ENCODE measurements at places on chromosomes 5 and 9.

DNA sequence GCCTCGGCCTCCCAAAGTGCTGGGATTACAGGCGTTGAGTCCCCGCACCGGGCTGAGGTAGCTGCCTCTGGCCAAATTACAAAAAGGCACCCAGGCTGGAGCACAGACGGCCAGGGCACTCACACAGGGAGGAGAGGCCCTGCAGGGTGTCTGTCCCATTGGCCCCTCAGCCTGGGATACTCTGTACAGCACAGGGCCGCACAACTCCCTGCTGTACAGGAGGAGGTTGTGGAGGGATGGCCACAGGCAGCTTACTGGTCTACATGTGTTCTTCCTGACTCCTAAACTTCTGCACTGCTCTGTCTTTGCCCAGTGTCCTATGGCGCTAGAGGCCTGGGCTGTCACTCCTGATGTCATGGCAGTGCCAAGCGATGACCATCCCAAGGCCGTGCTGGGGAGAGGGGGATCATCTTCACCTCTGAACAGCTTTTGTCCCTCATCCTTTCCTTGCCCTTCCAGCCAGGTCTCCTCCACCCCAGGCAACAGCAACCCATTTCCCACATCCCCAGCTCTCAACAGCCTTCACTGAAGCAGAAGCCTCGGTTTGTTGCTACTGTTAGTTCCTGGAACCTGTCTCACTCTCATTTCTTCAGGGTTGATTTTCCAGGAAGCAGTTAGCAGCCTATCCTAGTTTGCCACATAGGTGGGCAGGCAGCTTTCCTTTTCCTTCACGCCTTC is 1.8 kb upstream of the CNOT6 start:
- DNase-seq = no peak

DNA sequence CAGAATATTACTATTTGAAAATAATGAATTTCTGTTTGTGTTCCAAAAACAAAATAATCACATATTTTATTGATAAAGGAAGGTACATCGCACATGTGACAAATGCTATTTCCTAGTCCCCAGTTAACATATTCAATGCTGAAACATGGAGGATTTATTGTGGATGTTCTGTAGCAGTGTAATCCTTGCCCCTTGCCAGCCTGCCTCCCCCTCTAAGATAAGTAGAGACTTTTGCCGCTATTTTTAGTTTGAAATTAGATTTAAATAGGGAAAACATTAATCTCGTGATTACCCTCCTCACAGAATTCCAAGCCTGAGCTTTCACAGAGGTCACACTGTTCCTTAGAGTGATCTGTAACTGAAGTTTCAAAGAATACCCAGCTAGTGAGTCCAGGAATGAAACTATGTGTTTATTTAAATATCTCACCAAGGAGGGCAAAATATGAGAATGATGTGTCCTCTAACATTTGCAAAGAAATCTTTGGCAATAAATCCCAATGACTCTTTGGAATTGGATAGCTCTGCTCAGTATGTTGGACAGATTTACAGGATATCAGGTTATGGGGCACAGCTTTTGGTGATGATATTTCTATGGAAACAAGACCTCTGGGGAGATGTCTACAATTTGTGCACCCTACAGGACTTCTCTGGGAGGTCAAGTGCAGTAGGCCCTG is 17.3 kb downstream of the CTXN3 start:
- no peak for DNase-seq

- DNase-seq = no peak
These were observed 757.3 kb upstream of the WWC1 start for GRCh38 chr5:167533814-167534795.

GRCh38 chr9:83034587-83034986 is 28.4 kb downstream of the RASEF start:
- DNase-seq = peak; percentile 10

DNA sequence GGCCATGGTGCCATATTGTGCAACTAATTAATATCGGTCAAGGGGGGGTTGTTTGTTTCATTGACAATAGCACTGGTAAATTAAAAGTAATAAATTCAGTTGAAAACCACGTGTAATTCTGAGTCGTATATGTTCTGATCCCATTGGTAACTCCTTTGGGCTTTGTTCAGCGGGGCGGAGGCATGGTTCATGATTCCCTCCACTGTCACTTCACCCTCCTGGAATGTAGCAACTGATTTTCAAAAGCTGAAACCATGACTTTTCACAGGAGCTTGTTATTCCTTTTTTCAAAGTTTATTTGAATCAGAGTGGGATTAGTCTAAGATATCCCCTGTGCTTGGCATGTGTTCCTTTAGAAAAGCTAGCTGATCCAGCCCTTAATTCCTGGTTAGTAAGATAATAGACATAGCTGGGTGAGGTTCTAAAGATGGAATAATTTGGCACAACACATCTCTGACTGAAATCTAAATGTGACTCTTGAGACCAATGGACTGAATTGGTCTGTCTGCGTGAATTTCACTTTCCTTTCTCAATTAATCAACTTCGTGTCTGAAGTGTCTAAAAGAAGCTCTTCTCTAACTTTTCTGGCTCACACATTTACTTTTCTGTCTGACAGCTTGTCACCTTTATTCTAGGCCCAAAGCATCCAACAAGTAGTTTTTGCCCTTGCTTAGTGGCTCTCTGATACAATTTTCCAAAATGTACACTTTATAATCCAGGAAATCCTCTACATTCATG is 185.7 kb upstream of the VCAN start:
- DNase-seq = no peak

DNA sequence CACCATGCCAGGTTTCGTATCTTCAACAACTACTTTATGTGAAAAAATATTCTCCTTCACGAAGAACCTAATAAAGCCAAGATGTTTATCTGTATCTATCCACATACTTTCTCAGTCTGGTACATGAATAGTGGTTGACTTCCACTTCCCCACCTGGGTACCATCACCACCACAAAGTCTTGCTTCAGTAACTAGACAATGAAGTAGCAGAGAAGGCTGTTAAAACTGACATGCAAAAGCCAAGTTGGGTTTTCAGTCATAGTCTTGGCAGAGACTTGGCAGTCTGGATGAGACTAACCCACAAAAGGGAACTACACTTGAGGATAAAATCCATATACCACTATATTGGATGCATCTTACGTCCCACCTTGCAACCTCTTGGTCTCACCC is 5.0 kb downstream of the P4HA2 start:
- no peak for DNase-seq

- peak; percentile 47 for DNase-seq
These were observed 23.2 kb downstream of the STK10 start for GRCh38 chr5:172164769-172165212.

DNA sequence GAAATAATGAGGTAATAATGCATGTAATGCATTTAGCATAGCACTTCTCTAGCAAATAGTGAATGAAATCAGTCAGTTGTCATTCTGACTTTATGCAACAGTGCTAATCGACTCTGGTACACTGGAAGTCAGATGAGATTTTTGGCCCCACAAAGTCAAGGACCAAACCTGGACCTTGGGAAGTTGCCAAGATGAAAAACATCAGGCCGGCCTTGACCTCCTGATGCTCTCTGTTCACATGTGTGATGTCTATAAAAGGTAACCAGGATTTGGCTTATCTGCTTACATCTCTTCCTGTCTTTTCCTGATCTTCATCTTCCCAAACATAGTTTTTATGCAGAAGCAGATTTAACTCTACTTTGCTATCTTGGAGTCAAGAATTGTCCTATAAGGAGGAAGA is 39.5 kb downstream of the SLC22A5 start:
- no peak for DNase-seq

DNA sequence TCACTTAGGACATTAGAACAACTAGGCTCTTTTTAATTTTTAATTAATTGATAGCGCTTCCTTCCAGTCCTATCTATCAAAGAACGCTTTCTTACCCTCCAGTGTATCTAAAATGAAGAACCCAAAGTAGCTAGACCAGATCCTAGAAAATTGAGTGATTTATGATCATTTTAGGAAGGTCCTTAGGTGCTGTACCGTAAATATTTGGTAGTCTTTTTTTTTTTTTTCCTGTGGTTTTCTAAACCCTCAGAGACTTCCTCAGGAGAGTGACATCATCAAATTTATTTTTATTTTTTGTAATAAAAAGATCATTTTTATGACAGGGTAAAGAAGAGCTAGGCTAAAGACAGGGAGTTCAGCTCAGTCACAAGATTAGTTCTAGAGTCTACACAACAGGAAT is 197.4 kb downstream of the WDR70 start:
- DNase-seq = no peak

GRCh38 chr5:58891086-58891970 is 308.5 kb downstream of the RAB3C start:
- DNase-seq = peak; percentile 73

DNA sequence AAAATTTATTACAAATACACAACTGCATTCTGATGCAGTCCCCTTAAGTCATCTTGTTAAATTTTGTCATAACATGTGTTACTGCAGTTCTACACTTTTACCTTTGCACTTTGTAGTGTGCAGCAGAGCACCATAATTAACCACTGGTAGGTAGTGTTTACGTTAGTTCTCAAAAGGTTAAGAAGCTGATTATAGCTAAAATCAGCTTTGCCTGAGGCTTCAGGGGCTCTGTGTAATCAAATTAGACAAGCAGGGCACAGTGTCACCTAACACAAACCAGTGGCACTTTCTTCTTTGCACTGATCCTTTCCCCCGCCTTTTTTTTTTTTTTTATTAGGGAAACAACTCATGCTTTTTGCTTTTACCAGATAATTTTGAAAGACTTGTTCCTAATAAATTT is 26.1 kb downstream of the POU5F2 start:
- no peak for DNase-seq

- DNase-seq = no peak
These were observed 10.5 kb downstream of the LPAR1 start for GRCh38 chr9:111027798-111028197.

- DNase-seq = peak; percentile 28
These were observed 90.6 kb downstream of the RALGPS1 start for GRCh38 chr9:127004946-127005769.
